ENCODE measurements at places on chromosomes 1 and 21.

DNA sequence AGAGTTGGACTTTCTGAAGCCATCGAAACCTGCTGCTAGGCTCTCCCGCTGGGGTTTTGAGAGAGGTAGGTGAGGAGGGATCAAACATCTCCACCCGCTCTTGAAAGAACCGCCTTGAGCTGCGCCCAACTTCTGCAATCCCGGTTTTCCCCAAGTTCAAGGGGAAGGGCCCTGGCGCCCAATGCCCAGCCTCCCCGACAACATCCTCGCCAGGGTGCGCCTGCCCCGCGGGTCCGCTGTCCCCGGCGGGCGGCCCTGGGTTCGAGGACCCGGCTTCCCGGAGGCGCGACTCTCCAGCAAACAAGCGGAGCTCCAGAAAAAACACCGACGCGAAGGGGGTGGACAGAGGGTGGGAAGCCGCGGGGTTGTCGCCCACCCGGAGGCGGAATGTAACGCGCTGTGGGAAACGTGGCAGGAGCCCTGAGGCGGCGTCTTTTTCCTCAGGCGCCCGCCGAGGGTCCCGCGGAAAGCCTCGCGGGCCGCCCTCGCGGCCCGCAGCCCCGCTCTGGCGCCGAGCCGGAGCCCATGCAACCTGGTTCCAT is 607 bp downstream of the BTG3 start:
- no peak for DNase-seq

GRCh38 chr21:44618504-44618903 is 6.6 kb downstream of the KRTAP10-8 start:
- DNase-seq: peak; percentile 27

DNA sequence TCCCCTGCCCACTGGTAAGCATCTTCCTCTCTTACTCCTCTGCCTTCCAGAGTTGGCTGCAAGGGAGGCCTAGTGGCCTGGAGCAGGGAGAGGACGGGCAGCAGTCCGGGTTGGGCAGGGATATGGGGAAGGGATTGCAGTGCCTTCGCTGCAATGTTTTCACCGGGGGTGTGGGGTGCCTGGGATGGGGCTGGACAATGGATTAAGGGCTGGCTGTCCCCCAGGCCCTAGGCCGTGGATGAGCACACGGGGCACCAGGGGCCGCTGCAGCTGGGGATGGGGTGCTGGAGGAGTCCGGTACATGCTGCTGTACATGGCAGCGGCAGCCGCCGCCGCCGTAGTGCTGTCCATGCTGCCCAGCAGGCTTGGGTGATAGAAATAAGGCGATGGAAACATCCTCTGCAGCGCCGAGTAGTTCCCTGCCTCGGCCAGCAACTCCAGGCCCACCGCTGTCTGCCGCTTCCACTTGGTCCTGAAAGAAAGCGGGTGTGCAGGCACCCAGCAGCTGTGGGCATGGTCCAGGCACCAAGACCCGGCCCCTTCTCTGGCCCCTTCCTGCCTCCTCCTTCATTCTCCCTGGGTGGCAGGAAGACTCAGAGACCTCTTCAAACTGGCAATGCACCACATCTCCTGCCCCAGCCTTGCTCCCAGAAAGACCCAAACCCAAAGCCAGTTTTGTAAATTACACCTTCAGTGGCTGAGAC is 4.8 kb downstream of the BARHL2 start:
- DNase-seq: no peak

GRCh38 chr1:174818014-174818616 is 181.6 kb upstream of the CACYBP start:
- no peak for DNase-seq

DNA sequence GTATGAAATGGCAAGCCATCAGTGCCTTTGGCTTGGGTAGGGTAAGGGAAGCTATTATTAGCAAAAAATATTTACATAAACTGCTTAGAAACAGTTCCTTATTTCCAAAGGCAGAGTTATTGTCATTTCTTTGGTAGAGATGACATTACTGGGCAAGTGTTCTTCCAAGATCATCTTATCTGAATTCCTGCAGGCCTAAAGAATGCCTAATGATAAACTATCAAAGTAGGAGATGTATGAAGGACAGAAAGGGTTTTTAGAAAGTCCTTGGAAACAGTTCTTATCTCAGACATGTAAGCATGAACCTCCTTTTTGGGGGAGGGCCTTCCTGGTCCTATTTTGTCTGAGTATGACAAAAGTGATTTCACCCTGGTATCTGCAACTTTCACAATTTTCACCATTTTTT is 5.1 kb upstream of the FRRS1 start:
- no peak for DNase-seq

DNA sequence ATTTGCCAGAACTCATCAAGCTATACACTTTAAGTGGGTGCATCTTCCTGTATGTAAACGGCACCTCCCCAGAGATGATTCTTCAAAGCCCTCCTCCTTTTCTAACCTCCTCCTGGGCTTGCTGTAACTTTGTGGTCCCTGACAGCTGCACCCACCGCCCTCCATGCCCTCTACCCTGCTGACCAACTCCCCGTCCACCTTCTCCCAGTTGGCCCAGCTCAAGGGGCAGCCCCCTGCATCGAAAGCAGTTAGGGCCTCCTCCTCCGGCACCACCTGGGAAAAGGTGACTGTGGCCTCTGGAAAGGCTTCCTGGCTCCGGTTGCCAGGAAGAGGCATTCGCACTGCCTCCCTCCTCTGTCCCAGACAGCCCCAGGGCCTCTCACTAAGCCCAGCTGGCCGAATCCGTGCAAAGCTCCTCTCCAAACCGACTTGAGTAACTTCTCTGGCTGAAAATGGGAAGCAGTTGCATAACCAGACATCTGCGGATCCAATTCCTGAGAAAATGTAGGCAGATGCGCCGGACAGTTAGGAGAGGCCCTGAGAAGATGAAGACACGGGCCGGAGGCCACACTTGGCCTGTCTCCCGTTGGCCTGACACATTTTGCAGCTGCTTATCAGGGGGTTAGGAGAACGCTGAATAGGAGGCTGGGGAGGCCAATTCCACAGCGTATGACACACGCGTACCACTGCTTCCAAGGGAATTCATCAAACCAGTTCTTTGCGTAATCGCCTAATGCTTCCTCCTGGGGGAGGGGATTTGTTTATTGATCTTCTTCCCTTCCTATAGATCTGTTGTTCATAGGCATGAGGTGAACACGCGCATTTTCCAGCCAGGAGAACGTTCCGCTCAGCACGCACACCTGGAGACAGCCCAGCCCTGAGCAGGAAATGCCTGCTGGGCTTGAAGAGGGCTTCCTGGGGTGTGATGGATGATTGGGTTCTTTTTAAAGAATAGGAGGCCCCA is 48.7 kb upstream of the COL6A2 start:
- peak; percentile 99 for DNase-seq

DNA sequence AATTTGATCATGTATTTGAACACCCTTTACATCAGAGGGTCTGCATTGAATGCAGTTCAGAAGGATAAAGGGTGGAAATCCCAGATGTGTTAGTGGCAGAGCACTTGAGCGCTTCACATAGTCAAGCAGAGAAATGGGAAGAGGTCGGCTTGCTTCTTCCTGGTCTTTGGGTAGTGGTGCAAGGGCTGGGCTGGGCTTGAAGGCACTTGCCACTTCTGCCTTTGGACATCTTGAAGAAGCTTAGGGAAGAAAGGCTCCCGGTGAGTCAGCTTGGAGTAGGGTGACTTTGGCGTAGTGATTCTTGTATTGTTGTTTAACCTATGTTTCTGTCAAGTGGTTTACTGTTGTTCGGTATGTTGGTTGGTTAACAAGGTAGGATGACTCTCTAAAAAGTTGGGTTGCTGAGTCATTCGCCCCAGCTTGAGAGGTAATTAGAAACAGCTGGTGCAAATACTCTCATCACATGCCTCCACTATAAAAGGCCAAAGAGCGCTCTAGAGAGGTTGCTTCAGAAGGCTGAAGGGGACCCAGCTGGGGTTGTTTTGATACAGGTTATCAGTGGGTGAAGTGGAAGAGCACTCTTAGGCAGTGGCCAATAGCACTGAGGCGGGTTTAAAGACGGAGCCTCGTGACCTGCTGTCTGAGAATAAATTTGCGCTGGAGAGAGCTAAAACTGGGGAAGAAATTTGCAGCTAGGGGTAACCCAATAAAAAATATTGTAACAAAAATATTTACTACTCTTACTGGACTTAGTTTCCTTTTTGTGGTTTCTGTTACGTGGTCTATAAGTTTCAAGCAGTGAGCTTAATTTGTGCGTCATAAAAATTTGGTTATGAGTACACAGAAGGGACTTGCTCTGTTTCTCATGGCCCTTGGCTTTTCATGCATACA is 1.4 kb downstream of the BACH1 start:
- DNase-seq: peak; percentile 67

- no peak for DNase-seq
Measured at GRCh38 chr1:90840352-90840751, 123.2 kb upstream of the BARHL2 start.

DNA sequence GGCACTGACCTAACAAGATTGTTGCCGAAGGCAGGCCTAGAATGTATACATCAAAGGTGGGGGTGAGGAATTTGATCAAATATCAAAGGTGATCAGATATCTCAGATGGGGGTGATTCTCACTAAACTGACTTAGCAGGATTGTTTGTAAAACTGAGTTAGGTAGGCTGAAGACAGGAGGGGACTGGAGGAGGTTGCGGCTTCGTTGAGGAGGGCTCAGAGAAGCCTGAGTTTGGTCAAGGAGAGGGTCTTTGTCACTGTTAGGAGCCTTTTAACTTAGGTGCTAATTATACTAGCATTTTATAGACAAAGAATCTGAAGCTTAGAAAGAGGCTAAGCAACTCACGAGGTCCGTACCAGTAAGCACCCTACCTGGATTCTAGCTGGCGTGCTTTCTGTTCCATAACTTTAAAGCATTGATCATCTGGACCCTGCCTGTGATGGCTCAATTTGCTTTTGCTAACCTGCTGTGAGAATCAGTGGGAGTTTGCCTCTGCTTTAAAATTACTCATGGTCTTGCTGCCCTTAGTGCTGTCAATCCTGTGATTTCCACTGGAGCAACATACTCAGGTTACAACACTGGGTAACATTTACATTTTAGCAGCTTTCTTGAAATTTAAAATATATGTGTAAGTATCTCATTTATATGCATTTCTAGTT is 49.8 kb downstream of the ITSN1 start:
- no peak for DNase-seq

DNA sequence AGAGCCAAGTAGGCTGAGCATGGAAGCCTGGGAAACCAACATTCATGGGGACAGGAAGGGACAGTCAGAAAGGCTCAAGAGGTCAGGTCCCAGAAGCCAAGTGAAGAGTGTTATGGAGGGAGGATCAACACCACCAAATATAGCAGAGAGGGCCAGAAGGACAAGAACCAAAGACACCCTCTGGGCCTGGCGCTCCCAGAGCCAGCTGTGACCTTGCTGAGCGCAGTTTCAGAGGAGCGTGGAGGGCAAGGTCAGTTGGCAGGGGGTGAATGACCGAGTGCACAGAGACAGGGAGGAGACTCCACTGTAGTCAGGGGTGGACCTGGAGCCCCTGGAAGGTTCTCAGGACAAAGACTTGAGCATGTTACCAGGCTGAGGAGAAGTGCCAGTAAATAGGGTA is 4.4 kb upstream of the ASCL5 start:
- DNase-seq: no peak

GRCh38 chr21:44649521-44650100 is 3.4 kb downstream of the KRTAP10-11 start:
- no peak for DNase-seq

GRCh38 chr1:88697503-88697902 is 13.4 kb downstream of the PKN2 start:
- no peak for DNase-seq

DNA sequence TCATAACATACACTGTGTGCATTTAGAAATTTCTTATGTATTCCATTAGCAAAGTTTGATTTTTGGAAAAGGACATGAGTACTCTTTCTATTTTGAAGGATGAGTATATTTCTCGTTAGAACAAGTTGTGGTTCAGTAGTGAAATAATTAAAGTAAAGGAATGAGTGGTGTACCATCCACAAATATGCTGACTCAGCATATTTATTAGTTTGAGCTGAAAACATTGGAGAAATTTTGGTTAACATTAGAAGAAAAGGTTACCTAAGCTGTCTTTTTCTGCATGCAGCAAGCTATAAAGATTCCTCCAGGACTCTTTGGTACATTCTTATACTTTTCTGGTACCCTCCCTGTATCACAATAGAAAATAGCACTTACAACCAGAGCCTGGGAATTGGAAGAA is 5.7 kb upstream of the OR2L5 start:
- DNase-seq: no peak

GRCh38 chr1:181469829-181470228 is 13.5 kb upstream of the CACNA1E start:
- DNase-seq: no peak

- no peak for DNase-seq
Measured at GRCh38 chr1:93255222-93256079, 74.9 kb downstream of the CCDC18 start.

- peak; percentile 88 for DNase-seq
Measured at GRCh38 chr1:68231627-68232288, 565 bp downstream of the WLS start.

DNA sequence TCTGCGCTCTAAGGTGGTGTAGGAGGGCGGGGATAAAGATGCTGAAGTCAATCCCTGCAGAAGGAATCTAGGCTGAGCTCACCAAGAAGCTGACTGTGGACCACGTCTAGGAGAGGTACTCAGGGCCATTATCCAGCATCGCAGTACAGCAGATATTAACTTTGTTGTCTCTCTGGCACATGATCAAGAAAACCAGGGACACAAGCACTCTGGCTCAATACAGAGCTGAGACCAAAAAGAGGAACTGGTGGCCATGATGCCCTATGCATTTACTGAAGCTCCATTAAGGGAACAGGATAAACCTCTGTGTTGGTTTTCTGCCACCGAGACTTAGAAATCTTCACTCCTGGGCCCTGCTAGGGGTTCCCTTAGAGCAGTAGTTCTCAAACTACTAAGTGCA is 38.0 kb upstream of the ANGPTL7 start:
- DNase-seq: peak; percentile 51

GRCh38 chr1:225655509-225656258 is 2.8 kb upstream of the ENAH start:
- peak; percentile 95 for DNase-seq

DNA sequence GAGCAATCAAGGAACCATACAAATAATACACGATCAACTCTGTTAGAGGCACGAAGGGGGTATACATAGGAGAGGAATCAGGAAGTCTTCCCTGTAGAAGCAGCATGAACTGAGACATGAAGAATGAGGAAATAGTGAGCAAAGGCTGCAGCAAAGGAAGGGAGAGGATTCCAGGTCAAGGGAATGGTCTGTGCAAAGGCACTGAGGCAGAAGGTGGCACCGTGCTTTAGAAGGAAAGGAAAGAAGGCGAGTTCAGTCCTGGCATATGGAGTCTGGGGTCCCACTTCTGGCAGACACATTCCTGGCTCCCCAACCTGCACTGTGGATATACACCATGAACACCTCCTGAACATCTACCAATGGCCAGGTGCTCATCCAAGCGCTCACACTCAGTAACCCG is 56.1 kb downstream of the GLIS1 start:
- DNase-seq: no peak

- no peak for DNase-seq
Measured at GRCh38 chr1:96973605-96974004, 252.0 kb downstream of the PTBP2 start.

GRCh38 chr1:233040494-233040893 is 90.1 kb downstream of the NTPCR start:
- DNase-seq: no peak

- DNase-seq: peak; percentile 7
Measured at GRCh38 chr1:202802998-202803932, 5.0 kb downstream of the KDM5B start.

All from lung (tissue), 17 donors.